ENCODE measurements at places on chromosomes 2 and 18. TPM values are rescaled to one million over a fixed set of nuclear protein-coding genes. Genes with fewer than 3 reads are reported as not detected.

Gene BCL2
- total RNA-seq: 23.7 TPM

Gene AFF3
- total RNA-seq: 10.6 TPM

Gene ITGA6
- 67.6 TPM for total RNA-seq

DNA sequence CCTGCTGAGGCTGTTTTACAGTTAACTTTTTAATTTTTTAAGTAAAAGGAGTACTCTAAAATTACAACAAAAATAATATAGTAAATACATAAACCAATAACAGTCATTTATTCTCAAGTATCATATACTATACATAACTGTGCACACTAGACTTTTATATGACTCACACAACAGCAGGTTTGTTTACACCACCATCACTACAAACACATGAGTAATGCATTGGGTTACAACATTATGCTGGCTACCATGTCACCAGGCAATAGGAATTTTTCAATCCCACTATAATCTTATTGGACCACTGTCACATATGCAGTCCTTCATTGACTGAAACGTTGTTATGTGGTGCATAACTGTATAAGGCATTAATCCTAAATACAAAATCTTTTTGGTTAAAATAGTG is 42.5 kb downstream of the RASGRP3 start:
- DNase-seq: no peak

GRCh38 chr18:56389190-56389589 is 249.2 kb downstream of the TXNL1 start:
- no peak for DNase-seq

DNA sequence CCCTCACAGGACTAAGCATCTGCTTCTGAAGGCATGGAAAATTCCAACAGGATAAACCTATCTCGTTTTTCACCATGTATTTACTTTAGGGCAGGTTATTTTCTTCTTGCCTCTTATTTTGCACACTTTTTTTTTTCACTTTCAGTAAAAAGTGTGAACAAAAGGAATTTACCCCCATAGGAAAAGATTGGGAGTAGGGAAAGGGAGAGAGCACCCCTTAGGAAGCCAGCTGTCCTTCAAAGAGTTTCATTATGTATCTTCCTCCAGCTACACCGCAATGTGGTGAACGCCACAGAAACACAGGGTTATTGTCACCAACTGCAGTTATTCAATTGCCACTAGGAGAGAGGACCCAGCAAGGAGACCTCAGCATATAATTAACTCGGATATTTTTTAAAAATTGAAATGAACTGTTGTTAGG is 286.2 kb upstream of the VRK2 start:
- no peak for DNase-seq

GRCh38 chr18:43819397-43819796 is 542.1 kb upstream of the SYT4 start:
- no peak for DNase-seq

All from aorta (tissue), 5 donors.